OCI-LY7 (cell line): ENCODE measurements at places on chromosomes 1 and 21. TPM values are rescaled to one million over a fixed set of nuclear protein-coding genes. Genes with fewer than 3 reads are reported as not detected.
A peak's percentile ranks its signal among the peaks of the same experiment; 100 is the strongest.

DNA sequence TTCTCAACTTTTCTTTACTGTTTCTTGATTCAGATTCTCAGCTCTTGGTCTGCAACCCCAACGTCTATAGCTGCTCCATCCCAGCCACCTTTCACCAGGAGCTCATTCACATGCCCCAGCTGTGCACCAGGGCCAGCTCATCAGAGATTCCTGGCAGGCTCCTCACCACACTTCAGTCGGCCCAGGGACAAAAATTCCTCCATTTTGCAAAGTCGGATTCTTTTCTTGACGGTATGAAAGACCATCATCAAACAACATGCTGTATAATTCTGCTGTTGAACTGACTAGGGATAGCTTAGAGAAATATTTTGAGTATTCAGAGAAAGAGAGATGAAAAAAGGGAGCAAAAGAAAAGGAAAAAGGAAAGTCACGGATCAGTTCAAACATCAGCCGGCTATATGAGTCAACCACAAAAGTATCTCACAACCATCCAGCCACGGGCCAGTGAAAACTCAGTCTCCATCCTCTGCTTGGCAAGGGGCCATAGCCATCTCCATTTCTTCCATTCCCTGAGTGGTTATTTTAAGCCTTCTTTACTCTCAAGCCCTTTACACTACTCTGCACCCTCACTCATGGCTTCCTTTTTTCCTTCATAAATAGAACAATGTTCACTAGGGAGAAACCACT, 14.1 kb downstream of the DNASE2B start:
- no peak for DNase-seq

DNA sequence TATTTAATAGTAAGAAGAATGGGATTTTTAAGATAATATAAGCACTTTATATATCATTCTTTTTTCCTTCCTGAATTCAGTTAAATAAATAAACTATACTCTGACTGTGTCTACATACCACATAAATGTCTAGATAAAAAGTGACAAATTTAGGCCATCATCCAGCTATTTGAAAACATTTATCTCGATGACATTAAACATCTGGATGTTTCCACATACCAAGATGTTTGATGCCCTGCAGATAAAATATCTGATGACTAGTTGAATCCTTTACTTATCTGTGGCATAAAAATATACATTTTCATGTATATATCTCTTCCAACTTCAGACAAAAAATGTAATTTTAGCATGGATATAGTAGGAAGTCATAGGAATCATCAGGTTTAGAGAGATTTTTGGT, 348.3 kb downstream of the DPYD start:
- no peak for DNase-seq

DNA sequence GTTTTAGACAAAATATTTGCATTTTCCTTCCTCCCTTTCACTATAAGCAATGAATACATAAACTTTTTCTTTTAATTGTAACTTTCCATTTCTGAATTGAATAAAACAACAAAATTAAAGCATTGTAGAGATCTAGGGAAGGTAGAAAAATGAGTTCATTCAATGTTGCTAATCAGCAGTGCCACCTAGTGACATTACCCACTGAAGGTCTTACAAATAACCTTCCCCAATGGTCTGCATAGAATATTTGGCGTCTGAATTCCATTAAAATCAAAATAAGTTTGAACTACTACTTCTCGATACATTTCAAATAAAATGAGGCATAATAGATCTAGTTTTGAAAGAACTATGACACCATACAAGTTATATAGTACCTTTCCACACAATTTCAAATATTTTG, 19.6 kb downstream of the FH start:
- DNase-seq: peak; percentile 12

DNA sequence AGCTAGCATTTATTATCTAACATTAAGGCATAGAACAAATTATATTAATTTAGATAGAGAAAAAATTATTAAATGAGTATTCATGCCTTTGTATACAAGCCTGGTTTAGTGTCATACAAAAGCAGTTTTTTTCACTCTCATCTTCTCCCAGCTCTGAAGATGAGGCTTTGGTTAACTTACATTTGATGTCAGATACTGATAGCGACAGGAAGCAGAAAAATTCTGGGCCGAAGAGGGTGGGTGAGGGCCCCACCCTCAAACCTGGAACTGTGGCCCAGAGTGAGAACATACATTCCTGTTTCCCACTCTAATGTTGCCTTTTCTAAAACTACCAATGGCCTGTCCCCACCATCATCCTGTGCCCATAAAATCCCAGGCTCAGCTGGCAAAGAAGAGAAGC, 15.0 kb downstream of the OR2T1 start:
- DNase-seq: no peak

DNA sequence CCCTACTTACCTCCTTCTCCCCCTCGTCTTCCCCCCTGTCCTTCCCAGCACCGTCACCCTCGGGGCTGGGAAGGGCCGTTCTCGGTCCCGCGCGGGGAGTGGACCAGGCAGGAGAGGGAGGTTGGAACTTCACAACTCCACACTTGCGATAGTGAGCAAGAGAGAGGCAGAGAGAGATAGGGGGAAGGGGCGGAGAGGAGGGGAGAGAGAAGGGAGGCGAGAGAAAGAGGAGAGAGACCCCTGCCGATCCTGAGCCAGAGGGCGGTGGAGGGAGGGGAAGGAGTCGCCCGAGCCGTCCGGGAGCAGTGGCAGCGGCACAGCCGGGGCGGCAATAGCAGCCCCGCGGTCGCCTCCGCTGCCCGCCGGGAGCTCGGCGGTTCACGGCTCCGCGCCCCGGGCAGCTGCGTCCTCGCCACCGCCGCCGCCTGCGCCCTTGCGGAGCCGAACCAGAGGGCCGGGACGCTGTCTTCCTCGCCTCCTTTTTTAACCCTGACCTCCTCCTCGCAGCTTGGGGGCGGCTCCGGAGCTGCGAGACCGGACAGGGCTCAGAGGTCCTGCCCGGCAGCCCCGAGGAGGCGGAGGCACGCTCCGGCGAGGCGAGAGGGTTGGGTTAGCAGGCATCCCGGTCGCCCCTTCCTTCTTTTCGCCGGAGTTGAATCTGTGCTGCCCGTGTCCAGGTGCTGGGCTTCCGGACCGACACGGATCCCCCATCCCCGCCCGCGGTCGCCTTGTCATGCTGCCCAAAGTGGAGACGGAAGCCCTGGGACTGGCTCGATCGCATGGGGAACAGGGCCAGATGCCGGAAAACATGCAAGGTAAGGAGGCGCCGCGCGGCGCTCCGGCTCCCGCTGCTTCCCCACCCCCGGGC, 11.7 kb downstream of the NR5A2 start:
- peak; percentile 31 for DNase-seq

DNA sequence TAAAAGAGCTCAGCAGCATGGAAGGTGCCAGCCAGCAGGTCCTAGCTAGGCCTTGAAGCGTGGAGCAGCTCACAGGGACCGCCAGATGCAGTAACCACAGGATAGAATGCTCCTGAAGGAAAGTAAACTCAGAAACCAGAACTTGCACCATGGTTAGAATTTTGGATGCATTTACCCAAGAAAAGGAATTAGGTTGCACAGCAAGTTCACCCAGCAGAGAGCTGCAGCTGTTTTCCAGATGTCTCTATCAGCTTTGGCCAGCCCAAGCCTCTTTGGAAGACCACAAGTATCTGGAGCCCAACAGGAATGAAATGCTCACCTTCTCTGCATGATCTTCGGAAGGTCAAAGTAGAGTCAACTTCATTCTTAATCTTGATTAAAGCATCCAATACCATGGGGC, 21.0 kb upstream of the ATP13A2 start:
- DNase-seq: no peak

GRCh38 chr1:65310078-65310587, 790 bp downstream of the DNAJC6 start:
- no peak for DNase-seq

DNA sequence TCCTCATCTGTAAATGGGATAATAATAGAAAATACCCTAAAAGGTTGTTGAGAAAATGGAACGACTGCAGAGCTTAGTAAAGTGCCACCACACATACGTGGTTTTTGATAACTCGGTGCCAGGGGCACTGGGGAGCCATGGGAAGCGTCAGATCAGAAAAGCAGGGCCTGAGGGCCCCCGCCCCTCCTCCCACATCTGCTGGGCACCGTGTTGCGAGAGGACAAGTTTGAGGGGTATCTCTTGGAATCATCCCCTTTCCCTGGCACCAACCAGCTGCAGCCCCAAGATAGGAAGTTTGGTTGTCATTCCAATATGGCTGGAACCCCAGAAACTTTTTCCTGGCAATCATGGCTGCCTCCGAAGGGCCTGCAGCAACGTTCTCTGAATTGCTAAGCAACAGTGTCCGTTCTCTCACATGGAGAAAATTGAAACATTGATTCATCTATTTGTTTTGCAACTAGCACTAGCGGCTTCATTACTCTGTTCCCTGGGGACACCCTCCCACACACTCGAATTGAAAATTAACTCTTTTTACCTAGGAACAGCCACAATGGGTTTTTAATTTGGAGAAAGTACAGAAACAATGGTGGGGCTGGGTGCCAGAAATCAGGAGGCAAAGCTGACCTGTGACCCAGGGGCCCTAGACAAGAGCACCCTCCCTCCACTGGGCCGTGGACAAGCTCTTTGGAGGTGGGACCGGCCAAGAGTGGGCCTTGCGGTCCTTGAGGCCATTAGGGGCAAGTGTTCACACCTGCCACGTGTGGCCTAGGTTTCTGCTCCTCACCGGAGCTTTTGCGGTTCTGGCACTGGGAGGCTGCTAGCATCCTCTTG, 190.0 kb upstream of the VAMP3 start:
- no peak for DNase-seq

DNA sequence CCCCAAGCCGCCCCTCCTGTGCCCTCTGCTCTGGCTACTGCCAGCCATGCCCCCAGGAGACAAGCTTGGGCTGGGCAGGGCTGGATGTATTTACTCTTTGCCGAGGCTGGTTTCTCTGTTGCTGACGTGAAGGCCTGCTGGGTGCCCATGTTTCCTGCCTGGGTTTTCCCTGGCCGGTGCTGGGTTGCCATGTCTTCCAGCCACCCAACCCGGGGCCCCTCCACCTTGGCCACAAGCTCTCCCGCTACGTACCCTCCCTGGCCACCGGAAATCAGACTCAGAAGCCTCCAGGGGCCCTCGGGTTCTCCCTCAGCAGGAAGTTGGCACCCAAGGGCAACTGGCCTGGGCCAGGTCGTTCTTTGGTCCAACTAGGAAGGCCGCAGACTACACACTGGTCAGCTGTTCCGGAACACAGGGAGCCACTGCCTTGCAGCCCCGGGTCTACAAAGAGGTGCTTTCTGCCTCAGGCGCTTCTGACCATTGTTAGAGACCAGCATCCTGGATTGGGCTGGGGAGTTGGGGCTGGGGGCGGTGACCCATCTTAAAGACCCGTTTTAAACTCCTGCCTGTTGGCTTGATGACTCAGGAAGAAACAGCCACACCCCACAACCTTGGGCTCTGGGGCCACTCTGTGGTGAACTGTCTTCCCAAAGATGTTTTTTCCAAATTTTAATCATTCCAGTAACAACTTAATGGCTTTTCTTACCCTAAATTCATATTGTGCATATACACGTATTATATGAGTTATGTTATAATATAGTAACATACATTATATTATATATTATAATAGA, 71.2 kb upstream of the RUNX3 start:
- DNase-seq: no peak

DNA sequence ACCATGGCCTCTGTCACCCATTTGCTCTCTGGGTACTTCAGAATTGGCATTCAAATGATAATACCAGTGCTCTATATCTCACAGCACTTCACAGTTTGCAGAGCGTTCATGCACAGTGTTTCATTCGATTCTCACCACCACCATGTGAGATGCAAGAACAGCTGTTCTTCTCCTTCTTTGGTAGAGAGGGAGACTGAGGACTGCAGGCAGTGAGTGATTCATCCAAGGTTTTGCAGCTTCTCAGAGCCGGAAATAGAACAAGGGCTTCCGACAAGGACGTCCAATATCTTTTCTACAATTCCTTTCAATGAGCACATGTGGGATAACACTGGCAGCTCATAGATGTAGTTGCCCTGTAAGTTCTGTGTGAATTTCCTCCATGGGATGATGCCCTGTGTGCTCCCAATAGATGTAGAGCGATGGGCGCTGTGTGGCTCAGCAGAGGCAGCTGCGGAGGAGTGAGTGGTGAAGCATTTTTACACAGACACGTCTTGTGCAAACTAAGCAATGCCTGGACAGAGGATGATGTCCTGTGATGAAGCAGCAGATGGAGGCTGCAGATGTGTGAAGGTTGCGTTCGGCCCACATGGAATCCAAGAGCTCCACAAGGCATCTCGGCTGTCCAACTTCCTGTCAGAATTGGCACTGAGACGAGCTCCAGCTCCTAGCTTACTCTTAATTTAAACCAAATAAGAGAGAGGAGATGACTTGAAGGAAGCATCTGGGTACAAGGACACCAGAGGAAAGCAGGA, 24.9 kb downstream of the MT1HL1 start:
- DNase-seq: no peak

GRCh38 chr1:226904772-226905171, 34.4 kb downstream of the PSEN2 start:
- no peak for DNase-seq

DNA sequence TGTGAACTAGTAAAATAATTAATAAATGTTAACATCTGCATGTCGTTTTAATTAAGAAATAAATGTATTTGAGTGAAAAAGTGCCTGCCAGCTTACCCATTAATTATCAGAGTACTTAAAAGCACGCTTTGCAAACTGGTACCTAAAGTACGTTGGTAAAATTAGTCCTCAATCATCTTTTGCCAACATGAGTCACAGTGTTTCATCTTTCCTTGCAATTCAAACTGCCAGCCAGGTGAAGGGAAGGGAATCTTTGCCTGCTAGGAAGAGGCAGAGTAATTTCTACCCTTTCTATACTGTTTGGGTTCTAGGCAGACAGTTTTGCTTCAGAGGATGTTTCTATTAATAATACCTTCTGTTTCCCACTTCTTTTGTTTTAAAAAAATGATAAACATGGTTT, 57.2 kb upstream of the CNIH3 start:
- DNase-seq: no peak

GRCh38 chr1:61111084-61112004, 29.0 kb downstream of the NFIA start:
- DNase-seq: no peak

- DNase-seq: no peak
Measured at GRCh38 chr1:182182311-182182710, 120.8 kb upstream of the ZNF648 start.

DNA sequence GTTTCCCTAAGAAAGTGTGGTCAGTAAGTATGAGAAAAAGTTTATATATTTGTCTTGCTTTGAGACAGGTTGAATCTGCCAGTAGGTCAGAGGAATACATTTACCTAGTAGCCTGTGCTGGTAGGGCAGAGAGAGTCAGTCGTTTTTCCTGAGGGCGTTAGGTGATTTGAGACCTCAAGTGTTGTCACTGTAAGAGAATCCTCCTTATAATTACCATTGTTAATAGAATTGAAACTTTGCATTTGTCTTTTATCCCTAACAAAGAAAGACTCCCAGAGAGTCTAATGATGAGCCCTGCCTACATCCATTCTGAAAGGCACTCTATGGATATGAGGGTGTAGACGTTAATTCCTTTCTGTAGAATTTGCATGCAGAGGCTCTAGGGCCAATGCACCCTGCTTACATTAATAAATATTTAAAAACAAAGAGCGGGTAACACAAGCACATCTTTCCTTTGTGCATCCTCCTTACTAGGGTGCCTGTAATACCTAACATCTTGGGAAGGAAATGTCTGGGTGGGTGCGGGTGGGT, 16.4 kb downstream of the PBX1 start:
- no peak for DNase-seq

GRCh38 chr1:191641420-191642260, 516.6 kb upstream of the RGS18 start:
- no peak for DNase-seq

The PRAMEF20 gene
- not detected in 2 replicates for total RNA-seq

The C1orf141 gene
- not detected in 2 replicates for total RNA-seq

The CA6 gene
- total RNA-seq: not detected in 2 replicates

The AMY1C gene
- not detected in 2 replicates for total RNA-seq

The PCP4 gene
- not detected in 2 replicates for total RNA-seq

The ILDR2 gene
- total RNA-seq: 2.5 and 3.2 TPM in 2 replicates

The GJA8 gene
- not detected in 2 replicates for total RNA-seq

The TDRD5 gene
- total RNA-seq: not detected in 2 replicates

The GPR153 gene
- total RNA-seq: not detected in 2 replicates

The LCE1A gene
- total RNA-seq: not detected in 2 replicates
